ENCODE measurements at places on chromosomes 16 and 17.
A peak's percentile ranks its signal among the peaks of the same experiment; 100 is the strongest.

DNA sequence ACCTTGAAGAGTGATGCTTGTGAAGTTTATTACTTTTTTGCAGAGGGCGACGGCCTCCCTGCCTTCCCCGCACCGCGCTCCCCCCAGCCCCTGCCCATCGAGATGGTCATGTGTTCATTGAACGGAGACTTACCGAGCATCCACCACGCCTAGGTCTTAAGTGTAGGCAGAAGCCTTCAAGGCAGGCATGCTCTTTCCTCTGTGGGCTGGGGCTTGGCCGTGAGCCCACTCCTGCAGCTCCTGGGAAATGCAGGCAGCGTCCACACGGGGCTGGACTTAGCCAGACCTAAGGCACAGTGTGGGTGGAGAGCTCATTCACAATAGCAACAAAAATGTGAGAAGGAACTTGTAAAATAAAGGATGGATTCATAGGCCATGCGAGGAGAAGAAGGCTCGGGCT, 19.2 kb downstream of the RNF213 start:
- DNase-seq, result no peak

DNA sequence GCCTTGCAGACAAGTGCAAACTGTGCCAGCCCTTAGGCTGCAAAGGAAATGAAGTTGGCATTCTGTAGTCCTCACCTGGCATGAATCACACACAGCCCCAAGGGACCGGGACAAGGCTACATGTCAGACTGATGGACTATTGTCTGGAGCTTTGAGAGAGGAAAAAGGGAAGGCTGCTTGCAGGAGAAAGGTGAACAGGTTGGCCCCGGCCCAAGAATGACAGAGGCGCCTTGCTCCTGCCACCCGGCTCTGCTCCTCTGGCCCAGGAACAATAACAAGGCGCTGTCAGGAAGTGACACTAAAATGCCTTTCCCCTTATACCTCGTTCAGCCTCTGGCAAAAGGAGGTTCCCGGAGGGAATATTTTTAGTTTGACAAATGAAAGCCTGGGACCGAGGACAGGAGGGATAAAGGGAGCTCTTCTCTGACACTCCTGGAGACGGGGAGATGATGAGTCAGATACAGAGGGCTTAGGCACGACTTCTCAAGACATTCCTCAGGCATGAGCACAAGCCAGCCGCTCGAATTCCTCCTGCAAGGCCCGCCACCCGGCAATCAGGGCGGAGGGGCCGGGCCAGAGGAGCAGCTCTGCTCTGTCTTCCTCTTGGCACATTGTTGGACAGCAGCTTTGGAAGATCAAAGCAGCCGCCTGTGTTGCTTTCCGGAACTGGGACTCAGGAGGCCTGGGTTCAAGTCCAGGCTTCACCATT, 105.8 kb downstream of the NOG start:
- DNase-seq, result no peak

DNA sequence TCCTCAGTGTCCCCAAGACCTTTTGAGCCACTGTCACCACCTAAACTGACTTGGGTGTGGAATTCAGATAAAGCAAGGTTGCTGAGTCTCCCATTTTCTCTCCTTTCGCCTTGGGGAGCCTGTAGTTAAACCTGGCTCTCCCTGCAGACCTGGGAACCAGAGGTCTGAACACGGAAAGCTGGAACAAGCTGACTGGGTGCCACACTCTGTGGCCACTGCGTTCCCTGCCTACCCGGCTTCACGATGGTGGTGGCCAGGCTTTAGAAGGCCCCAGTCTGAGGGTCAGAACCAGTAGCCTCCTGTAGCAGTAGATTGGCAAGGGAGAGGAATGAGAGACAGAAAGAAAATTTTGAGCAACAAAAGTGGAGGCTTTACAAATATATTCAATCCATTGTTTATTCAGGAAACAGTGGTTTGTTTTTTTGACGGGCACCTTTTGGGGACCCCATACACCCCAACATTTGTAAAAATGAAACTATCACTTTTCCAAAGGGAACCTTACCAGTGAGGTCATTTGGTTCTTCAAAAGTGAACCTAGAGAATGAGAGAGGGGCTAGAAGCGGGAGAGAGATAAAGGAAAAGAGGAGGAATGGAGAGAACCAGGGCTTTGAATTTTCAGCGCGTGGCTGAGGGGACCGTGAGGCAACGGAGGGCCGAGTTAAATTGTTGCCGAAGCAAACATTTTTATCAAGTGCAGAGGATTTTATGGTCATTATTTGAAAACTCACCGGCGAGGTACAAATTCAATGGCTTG, 1.8 kb upstream of the HOXB8 start:
- no peak for DNase-seq

GRCh38 chr16:12649356-12649755, 154.3 kb downstream of the CPPED1 start:
- DNase-seq, result no peak

DNA sequence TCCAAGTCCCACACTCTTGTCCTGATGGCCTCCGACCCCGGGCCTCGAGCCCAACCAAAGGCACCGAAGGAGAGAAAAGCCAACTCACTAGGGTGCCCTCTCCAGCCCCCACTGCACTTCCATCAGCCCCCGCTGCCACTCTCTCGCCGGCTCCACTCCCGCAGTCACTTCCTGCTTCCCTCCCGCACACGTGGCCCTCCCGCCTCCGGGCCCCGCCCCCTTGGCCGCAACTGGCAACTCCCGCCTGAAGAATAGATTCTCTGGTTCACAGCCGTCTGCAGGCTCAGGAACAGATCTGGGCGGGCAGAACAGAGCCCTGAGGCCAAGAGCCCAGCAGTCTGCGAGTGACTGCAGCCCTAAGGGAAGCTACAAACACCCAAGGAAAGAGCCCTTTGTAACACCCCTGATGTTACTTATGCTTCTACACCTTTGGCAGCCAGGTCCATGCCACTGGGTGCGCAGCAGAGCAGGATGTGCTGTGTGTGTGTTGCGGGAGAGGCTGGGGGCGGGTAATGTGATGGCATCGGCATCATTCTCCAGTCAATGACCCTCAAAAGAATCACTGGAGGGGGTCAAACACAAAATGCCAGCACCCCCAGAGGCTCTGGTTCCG, at the start of gene SLC39A11:
Gene SLC39A11, minus strand, starts transcription at position 166 of the 613 bp plus-strand sequence. CDS start 3,924 bp downstream, outside the sequence.
- peak; percentile 88 for DNase-seq

GRCh38 chr17:78917451-78918275, 7.5 kb downstream of the TIMP2 start:
- DNase-seq, result no peak

DNA sequence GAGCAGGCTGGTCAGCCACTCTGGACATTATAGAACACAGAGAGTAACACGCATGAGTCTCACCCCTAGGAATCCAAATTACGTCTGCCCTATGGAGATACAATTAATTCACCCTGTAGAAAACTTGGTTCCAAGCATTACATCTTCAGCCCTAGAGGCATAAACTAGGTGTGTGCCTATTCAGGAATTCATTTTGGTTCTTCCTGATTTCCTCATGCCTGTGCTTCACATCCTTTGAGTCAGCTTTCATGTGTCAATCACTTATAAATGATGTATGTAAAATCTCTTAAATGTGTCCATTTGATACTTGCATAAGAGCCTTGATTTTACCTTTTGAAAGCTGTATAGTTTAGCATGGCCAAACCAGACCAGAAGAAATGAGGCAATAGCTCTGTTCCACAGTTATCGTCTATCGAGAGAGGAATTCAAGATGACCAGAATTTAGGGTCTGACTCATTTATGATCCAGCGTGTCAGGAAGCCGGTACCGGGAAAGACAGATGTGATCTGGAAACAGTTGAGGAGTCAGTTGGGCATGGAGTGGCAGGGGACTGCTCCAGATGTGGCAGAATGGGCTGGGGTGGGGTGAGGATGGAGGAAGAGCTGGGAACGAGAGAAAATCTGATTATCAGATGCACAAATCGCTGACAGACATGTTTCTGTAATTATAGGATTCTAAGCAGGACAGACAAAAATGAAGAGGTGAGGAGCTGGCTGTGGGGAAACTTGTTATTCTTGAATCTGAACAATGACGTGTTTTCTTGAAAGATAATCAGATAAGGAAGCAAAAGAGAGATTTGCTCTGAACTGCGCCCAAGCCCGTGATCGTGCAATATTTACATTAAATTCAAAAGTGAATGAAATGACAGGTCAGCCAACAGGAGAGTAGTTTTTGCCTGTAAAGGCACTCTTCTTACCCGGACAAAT, 76.7 kb downstream of the C16orf95 start:
- DNase-seq, result no peak

DNA sequence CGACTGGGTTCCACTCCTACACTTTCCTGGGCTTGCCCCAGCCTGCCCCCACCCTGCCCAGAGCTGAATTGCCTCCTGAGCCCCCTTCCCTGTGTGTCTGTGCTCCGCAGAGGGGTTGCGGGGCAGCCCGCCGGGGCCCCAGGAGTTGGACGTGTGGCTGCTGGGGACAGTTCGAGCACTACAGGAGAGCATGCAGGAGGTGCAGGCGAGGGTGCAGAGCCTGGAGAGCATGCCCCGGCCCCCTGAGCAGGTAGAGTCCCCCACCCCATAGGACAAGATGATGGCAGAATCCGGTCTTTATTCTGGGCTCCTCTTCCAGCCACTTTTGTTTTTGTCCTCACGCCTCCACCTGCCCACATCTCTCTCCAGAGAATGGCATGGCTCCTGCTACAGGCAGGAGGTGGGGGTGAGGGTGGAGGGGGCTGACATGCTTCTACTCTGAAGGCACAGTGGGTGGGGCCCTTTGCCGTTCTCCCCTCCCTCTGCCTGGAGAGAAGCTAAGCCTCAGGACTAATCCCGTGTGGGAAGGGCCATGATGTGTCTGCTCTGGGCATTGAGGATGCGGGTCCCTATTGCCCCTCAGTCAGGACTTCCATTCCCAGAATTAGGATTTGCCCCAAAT, 3.5 kb downstream of the ACBD4 start:
- no peak for DNase-seq

DNA sequence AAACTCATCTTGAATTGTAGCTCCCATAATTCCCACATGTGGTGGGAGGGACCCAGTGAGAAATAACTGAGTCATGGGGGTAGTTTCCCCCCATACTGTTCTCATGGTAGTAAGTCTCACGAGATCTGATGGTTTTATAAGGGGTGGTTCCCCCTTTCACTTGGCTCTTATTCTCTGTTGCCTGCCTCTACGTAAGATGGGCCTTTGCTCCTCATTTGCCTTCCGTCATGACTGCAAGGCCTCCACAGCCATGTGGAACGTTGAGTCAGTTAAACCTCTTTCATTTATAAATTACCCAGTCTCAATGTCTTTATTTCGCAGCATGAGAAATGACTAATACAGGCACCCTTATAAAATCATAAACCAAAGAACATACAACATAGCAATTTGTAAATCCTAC, 79.0 kb downstream of the XYLT1 start:
- DNase-seq, result no peak

DNA sequence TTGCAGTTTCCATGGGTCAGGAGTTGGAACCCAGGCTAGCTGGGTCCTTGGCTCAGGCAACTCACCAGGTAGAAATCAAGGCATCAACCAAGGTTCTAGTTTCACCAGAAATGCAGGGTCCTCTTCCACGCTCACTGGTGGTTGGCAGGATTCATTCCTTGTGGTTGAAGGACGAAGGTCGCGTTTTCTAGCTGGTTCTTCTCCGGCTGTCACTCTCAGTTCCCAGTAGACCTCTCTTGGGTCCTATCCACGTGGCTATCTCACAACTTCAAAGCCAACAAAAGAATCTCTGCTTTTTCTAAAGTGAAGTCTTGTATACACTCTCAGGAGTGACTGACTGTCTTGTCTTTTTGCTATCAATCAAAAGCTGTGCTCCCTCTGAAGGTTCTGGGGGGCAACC, 146.3 kb upstream of the NOL11 start:
- no peak for DNase-seq

DNA sequence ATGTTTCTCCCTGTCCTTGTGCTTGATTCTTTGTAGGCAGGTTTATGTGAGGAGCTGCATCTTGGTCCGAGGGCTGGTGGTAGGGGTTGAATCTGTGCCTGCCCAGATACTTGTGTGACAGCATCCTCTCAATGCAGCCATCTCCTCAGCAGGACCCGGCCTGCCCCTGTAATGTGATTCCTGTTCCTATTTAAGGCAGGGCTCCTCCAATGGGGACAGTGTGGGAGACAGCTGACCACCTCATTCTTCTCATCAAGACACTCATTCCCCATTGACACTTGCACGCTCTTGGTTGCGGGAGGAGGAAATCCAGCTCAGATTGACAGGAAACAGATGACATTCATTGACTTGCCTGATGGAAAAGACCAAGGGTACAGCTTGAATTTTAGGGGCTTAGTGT, 384.5 kb downstream of the CPPED1 start:
- DNase-seq, result no peak

GRCh38 chr16:58272855-58273254, 22.0 kb downstream of the PRSS54 start:
- DNase-seq, result no peak

DNA sequence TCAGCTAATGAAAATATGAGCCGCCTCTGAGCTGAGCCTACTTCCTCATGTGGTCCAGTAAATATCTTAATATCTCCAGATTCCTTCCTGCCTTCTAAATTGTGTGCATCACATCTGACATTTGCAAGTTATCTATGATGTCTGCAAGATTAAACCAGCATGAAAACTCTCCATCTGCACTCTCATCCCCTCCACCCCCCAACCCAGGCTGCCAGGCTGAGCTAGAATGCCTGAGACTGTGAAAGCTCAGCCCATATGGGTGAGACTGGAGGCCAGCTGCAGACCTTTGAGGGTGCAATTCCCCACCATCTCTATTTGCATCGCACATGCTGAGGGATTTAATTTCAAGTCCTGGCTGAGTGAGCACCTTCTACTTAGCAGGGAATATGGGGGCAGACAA, 82.8 kb downstream of the ASIC2 start:
- no peak for DNase-seq

GRCh38 chr17:47959825-47960655, 2.4 kb upstream of the PRR15L start:
- no peak for DNase-seq

GRCh38 chr17:21177854-21178600, 35.9 kb downstream of the TMEM11 start:
- DNase-seq, result no peak

DNA sequence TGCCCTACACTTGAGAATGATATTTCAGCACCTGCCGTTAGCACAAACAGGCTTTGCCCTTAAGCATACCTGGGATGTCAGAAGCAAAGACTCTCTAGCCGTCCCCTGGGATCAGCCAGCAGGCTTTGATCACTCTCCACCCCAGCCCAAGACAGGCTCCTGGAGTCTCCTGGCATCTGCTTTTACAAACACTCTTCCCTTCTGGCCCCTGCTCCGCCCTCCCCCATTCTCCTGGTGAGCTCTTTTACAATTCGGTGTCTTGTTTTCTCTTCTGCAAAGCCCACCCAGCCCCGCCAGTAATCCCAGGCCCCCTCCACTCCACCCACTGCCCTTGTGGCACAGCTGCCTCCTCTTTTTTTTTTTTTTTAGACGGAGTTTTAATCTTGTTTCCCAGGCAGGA, 50.4 kb downstream of the KATNIP start:
- DNase-seq, result no peak

- DNase-seq, result no peak
Measured at GRCh38 chr16:68363658-68364521, 53.1 kb downstream of the PRMT7 start.

DNA sequence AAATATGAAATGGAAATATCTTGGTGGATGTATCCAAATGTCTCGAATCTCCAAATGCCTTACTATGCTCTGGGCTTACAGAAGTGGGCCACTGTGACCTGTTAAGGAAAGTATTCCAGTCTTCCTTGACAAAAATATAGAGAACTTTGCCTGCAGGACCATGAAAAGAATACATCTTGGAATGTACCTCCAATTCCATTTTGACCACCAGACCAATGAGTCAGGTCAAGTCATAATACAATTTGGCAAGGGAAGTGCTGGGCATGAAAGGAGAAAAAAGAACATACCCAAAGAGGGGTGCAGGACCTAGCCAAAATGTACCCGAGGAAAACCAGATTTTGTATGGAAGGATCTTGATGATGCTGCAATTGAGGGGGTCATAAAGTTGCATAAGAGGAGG, 1153.7 kb upstream of the GOT2 start:
- DNase-seq, result no peak
